ENCODE measurements at places on chromosomes 7 and 10.

- no peak for DNase-seq
Measured at GRCh38 chr10:90872648-90873020, 860 bp downstream of the RPP30 start.

DNA sequence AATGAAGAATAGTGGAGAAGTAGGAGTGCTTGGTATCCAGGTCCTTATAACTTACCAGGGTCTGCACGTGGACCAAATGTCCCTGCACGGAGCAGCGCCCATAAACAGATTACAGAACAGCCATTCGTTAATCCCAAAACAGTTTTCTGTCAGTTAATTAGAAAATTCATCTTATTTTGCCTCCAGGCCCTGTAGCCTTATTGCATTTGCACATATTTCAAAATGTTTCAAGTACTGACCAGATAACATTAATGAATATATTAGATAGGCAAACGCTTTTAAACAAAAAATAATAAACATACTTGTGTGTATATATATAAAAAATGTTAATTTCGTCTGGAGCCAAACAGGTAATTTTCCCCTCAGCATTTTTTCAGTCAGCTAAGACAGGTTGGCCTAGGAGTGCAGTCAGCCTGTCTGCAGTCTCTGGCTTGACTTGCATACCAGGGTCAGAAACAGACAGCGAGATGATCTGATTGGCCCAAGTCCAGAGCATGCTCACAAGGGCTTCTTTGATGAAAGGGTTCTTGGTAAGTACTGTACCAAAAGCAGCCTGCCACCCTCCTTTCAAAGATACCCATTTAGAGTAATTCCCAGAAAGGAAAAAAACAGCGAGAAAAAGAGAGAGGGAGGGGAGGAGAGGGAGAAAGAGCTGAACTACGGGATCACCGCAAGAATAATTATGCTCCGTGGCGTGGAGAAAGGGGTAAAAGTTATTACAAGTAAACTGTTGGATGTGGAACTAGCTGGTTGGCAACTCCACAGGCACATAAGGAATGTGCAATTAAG, 194.4 kb upstream of the TCF7L2 start:
- no peak for DNase-seq

GRCh38 chr7:44281811-44282600, 43.4 kb downstream of the CAMK2B start:
- DNase-seq, result no peak

DNA sequence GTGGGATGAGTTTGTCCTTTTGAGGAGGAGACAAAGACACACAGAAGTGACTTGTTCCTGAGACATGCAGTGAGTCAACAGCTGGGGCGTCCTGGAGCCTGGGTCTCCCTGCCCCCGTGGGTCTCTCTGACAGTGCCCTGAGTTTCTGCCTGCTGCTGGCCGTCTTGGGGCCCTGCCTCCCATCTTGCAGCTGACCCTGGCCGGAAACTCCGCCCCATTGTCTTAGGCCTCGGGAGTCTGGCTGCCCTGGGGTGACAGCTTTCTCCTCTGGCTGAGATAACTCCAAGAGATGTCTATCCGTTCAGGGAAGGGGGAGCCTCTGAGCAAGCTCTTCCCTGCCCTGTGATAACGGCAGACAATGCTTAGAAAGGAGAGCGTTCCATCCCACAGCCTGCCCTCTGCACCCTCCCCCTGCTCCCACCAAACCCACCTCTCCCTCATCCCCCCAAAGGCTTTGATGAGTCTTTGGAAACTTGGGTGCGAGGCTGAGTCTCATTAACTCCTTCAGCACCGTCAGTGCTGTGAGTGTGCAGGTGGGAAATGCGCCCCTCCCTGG, 69.5 kb upstream of the PODXL start:
- no peak for DNase-seq

DNA sequence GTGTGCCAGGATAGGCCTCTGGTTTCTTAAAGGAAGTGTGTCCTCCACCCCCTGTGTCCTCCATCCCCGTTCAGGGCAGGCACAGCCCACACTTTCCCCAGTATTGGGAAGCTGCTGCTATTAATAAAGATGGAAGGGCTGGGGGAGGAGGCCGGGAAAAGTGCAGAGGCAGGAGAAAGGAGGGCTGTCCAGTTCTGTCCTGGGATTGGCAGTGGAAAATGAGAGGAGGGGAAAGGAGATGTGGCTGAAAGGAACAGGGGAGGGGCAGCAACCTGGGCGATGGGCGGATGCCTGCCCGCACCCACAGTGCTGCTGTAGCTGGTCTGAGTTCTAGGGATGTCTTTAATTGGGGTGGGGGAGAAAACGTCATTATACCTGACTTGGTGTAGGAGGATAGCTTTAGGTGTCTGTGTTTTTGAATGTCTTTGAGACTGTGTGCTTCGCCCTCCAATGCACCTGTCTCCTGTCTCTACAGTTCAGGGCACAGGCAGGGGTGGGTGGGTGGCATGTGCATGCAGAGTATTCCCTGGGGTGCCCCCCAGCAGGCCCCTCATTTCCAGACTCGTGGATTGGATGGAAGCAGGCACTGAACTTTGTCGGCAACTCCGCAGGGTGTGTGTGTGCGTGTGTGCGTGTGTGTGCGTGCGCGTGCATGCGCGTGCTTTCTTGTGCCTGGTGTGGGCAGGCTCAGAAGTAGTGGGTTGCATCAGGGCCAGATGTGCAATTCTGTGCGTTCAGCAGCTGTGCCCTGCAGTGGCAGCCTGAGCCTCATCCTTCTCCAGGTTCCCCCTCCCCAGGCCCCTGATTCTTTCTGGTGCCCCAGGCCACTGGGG, 2.5 kb downstream of the TRIM8 start:
- DNase-seq, result peak; percentile 74

- DNase-seq, result peak; percentile 42
Measured at GRCh38 chr10:119633538-119634218, 17.5 kb upstream of the BAG3 start.

DNA sequence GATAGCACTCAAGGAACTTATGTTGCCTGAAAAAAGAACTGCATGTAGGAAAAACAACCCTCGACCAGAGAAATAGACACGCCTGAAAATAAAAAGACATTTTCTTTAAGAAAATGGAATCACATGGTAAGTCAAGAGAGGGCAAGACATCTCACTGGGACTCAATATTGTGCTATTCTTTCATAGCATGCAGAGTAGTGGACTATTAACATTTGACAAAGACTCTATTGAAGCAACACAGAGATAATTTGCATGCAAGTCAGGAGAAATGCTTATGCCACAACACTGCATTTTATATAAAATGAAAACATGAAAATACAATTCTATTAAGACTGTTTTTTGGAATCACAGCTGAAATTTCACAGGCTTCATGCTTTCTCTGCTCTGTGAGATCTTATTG, 77.9 kb upstream of the RHOBTB1 start:
- DNase-seq, result no peak

- no peak for DNase-seq
Measured at GRCh38 chr10:79470096-79470495, 24.7 kb upstream of the ZCCHC24 start.

- peak; percentile 59 for DNase-seq
Measured at GRCh38 chr7:150799741-150800580, at the start of gene TMEM176B. Gene TMEM176B, minus strand, starts transcription at chr7:150800364. Its CDS starts 3,795 bp downstream, at chr7:150796569.

Data from muscle of arm (tissue), 14 donors.